ENCODE measurements at places on chromosomes 4 and X.

- DNase-seq = no peak
These were observed 618.1 kb upstream of the GRIA3 start for GRCh38 chrX:122565952-122566351.

DNA sequence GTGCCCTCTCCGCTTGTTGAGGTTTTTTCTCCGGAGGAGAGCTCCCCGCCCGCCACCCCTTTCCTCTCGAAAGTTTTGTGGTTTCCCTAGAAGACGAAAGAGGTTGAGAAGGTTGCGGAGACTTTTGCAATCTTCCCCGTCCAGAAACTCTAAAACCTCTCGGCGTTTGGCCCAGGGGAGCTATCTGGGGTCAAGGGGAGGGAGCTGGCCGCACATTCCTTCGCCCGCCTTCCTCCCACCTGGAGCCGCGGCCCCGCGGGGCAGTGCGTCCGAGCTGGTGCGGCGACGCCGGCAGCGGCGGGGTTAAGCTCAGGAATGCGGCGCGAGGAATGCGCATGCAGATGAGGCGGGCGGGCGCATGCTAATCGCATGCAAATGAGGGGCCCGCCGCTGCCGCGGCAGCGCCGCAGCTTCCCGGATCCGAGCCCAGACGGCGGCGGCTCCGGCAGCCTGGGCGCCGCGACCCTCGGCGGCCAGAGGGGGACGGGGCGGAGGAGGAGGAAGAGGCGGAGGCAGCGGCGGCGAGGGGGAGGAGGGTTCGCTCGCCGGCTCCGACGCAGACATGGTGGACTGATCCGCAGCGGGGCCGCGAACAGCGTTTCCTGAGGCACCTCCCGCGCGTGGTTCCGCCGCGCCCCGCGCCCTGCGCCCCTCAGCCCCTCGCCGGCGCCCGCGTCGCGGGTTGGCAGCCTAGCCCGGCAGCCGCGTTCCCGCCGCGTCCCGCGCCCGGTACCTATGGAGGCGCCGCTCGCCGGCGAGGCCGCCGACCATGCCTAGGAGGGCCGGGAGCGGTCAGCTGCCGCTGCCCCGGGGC lies at the start of gene WWC2:
WWC2 (plus strand) TSS at position 535 of the 814 bp plus-strand sequence; CDS start at position 770, 235 bp downstream.
- DNase-seq = peak; percentile 80

DNA sequence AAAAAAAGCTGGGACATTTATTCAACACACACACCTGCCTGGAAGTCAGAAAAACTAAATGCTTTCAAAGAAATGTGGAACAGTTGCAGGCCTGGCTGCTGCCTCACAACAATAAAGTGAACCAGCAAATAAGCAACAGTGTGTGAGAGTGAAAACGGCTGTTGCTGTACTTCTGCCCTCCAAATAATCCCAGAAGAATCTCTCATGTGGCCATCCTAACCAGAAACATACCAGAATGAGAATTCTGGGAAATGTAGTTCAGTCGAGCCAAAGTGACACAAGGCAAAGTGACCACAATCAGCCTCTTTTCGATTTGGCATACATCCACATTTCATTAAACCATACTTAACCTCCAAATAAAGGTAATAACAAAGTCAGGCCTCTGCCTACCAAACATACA lies 204.5 kb downstream of the SLC7A11 start:
- no peak for DNase-seq

DNA sequence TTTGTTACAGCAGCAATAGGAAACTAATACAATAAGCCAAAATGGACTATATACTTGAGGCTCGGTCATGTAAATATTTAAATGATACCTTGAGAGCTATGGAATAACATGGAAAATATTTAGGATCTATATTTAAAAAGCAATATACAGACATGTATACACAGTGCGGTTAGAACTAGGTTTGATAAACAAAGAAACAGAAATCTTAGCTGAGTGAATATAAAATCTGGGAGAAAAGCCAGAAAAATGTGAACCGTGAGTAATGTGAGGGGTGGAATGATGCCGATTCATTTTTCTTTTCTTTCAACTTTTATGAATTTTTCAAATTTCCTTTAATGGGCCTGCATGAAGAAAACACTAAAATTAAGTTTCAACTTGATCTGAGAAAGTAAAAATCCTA lies 104.1 kb downstream of the ATXN3L start:
- no peak for DNase-seq

DNA sequence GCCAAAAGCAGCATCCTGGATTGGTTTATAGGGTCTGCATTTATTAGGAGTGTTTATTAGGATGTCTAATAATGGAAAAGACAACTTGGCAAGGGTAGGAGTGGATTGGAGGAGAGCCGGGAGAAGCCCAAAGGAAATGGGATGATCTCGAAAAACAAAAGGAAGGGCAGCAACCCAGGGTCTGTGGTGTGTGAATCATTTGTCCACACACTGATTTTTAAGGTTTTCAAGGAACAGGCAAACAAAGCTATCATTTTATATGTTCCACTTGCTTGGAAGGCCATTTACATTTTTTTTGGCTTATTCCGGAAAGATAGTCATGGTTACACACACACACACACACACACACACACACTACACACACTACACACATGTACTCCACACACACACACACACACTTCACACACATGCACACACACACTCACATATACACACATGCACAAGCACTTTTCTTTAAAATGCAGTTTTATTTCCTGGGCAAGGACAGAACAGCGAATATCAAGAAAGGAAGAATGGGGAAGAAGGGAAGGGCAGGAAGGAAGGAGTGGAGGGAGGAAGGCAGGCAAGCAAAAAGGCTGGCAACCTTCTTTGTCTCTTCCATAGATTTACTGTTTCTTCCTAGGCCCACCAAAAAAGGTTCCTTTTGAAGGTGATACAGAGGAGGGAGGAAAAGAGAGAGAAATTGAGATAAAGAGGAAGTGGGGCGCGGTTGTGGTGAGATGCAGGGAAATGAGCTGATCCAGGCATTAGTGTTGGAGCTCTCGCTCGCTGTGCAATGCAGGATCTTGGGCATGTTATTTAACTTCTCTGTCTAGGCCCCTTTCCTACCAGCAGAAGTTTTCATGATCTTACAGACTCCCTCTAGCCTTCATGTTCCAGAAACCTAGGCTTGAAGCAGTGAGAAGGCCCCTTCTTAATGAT lies 88.6 kb upstream of the MAML3 start:
- DNase-seq = no peak

Measured in C1 segment of cervical spinal cord (tissue), 14 donors.